Mammary epithelial cell (primary cell): ENCODE measurements at places on chromosomes 16 and 17. TPM values are rescaled to one million over a fixed set of nuclear protein-coding genes. Genes with fewer than 3 reads are reported as not detected.
A peak's percentile ranks its signal among the peaks of the same experiment; 100 is the strongest.

- peak; percentile 42 for DNase-seq
Observed at GRCh38 chr16:20300312-20301097, 26.8 kb downstream of the GP2 start.

DNA sequence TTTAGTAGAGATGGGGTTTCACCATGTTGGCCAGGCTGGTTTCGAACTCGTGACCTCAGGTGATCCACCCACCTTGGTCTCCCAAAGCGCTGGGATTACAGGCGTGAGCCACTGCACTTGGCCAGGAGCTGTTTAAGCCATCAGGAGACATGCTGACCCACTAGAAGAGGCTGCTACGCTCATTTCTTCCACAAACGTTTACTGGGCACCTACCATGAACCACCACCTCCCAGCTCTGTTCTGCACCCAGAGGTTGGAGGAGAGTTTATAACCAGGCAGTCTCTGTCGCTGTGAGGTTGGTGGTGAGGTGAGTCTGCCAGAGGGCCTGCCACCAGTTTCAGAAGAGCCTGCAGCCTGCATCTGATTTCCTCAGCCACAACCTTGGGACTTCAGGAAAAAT is 51.8 kb downstream of the SF3B3 start:
- DNase-seq: no peak

- DNase-seq: no peak
Observed at GRCh38 chr16:1089439-1089821, 6.6 kb downstream of the C1QTNF8 start.

GRCh38 chr17:56785997-56786680 is 47.6 kb downstream of the C17orf67 start:
- DNase-seq: no peak

GRCh38 chr16:80027007-80027965 is 426.7 kb upstream of the MAF start:
- peak; percentile 99 for DNase-seq

TNFRSF17 gene
- not detected in 2 replicates for total RNA-seq

SRL gene
- total RNA-seq: under 0.01 TPM

SLC47A1 gene
- 1.0 and 2.4 TPM in 2 replicates for total RNA-seq

CNTNAP4 gene
- 7.7 and 17.7 TPM in 2 replicates for total RNA-seq
